ENCODE measurements at places on chromosomes 7 and 10.

DNA sequence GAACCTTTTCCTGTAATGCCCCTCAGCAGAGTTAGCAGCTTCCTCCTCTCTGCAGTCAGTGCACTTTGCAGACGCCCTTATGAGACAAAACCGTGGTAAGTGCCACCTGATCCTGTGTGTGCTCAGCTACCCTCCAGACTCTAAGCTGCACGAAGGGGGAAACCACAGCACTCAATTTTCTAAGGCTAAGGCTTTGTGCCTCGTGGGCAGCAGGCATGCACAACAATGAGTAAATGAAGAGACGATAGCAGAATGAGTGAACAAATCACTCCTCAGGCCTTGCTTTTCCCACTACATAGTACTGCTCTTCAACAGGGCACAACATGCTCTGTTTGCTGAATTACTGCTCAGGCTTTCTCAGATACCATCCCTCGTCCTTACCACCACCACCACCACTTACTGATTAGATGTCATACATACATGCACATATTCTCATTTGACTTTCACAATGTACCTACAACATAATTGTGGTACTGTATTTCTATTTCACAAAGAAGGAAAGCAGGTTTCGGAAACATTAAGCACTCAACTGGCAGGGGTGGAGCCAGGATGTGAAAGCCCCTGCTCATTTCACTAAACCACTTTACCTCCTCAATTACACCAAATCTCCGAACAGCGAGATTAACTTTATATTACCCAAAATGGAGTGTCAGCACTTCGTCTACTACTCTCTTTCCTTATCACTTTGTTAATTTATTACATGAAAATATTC lies 85.4 kb downstream of the ICA1 start:
- H3K27ac ChIP-seq: peak overlapping the region; percentile 97
- H3K36me3 ChIP-seq: peaks cover 19% of the 10 kb centered on the region
- peak overlapping the region; percentile 58 for H3K4me3 ChIP-seq
- peaks cover 51% of the 10 kb centered on the region for H3K4me1 ChIP-seq
- H3K27me3 ChIP-seq: no peaks in the 10 kb centered on the region

DNA sequence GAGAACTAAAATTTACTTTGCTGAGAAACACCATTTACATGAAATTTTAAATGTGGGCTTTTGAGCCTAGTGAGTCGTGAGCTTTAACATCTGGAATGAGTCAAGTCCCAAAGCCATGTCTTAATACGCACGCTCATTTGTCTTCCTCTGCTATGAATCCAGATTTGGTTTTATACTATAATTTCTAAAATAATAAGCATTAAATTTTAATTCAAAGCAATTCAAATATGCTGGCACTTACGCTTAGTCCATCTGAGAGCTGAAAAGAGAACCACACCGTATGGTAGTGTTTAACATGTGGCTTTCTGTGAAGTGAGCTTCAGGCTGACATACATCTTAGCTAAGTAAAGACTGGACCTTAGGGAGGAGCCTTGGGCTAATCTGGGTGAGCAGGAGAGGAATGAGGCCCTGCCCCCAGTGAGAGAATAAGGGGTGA lies 52.2 kb downstream of the CUBN start:
- H3K36me3 ChIP-seq: peaks cover 2% of the 10 kb centered on the region
- H3K27ac ChIP-seq: no peak overlapping the region
- no peaks in the 10 kb centered on the region for H3K27me3 ChIP-seq
- H3K4me1 ChIP-seq: peaks cover 3% of the 10 kb centered on the region
- no peak overlapping the region for H3K4me3 ChIP-seq
- no peak for DNase-seq

DNA sequence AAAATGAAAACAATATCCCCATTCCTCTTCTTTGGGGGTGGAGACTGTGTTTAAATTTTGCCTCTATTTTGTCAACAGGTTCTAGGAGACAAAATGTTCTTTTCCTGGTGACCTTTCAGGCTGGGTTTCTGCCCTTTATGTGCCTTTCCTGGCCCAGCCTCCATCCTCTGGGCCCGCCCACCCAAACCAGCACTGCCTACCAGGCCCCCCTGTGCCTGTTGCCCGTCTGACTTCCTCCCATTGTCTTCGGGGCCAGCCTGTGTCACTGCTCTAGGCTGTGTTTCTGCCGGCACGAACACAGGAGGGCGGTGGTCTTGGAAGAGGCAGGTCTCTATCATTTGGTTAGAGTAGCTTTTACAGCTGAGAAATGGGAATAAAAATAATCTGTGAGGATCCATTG lies 13.9 kb downstream of the TSPAN14 start:
- no peaks in the 10 kb centered on the region for H3K27me3 ChIP-seq
- peak overlapping the region; percentile 84 for H3K27ac ChIP-seq
- DNase-seq: peak; percentile 79
- H3K36me3 ChIP-seq: peaks cover 34% of the 10 kb centered on the region
- peaks cover 97% of the 10 kb centered on the region for H3K4me1 ChIP-seq

DNA sequence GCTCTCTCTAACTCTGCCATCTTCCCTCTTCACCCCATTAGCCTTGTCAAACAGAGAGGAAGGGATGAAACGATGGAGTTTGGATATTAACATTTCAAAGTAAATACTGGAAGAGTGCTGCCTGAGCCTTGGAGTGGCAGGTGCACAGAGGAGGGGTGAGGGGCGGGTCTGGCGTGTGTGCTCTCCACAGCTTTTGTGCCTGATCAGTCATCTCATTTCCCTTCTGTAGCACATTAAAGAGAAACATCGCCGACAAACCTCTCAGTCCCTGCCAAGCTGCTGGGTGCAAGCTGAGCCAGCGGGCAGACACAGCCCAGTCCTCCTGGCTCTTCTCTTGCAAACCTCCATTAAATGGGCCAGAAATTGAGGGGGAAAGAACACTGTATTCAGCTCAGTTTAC lies 76.2 kb downstream of the SLIT1 start:
- H3K36me3 ChIP-seq: no peaks in the 10 kb centered on the region
- peaks cover 24% of the 10 kb centered on the region for H3K27me3 ChIP-seq
- no peak overlapping the region for H3K27ac ChIP-seq
- no peak for DNase-seq

GRCh38 chr10:86344714-86345161 lies 21.9 kb downstream of the GRID1 start:
- H3K36me3 ChIP-seq: no peaks in the 10 kb centered on the region
- peaks cover 1% of the 10 kb centered on the region for H3K27me3 ChIP-seq
- DNase-seq: no peak
- no peak overlapping the region for H3K4me3 ChIP-seq

GRCh38 chr10:80136134-80136571 lies 3.6 kb downstream of the PLAC9 start:
- DNase-seq: no peak
- H3K27ac ChIP-seq: no peak overlapping the region
- no peaks in the 10 kb centered on the region for H3K36me3 ChIP-seq
- peaks cover 37% of the 10 kb centered on the region for H3K27me3 ChIP-seq

DNA sequence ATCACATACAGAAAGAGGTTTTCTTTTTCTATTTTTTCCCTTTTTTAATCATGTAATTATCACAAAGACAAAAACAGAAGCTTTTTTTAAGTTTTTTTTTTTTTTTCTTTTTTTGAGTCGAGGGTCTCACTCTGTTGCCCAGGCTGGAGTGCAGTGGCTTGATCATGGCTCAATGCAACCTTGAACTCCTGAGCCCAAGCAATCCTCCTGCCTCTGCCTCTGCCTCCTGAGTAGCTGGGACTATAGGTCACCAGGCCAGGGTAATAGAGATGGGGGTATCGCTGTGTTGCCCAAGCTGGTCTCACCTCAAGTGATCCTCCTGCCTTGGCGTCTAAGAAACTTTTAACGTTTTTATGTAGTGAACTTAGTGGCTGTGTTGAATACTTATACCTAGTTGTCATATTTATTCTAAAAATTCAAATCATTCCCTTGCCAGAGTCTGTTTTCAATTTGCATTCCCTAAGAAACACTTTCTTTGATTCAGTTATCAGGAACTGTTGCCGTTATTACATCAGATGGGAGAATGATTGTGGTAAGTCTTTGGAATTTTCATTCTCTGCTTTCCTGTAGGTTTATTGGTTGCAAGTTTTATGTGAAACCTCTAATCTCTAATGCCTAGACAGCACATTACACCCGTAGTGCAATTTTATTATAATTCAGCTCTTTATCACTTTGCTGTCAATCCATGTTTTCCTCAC lies 1.3 kb downstream of the LSM8 start:
- peaks cover 39% of the 10 kb centered on the region for H3K4me1 ChIP-seq
- peak overlapping the region; percentile 65 for H3K27ac ChIP-seq
- H3K36me3 ChIP-seq: peaks cover 35% of the 10 kb centered on the region
- no peaks in the 10 kb centered on the region for H3K27me3 ChIP-seq
- no peak for DNase-seq

DNA sequence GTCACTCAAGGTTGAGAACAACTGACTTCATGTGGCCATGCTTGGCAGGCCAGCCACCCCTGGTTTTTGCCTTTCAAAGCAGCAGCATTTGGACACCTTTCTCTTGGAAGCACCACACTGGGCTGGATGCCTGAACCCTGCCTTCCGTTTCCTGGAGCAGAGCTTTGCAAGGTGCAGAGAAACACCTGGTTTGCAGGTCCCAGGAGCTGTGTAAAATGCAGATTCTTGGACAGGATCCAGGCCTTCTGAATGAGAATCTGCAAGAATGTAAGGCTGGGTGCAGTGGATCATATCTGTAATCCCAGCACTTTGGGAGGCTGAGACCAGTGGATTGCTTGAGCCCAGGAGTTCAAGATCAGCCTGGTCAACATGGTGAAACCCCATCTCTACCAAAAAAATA lies 18.0 kb upstream of the DUSP5 start:
- H3K27ac ChIP-seq: no peak overlapping the region
- DNase-seq: no peak
- H3K4me3 ChIP-seq: no peak overlapping the region
- H3K4me1 ChIP-seq: peaks cover 6% of the 10 kb centered on the region
- H3K27me3 ChIP-seq: peaks cover 3% of the 10 kb centered on the region

DNA sequence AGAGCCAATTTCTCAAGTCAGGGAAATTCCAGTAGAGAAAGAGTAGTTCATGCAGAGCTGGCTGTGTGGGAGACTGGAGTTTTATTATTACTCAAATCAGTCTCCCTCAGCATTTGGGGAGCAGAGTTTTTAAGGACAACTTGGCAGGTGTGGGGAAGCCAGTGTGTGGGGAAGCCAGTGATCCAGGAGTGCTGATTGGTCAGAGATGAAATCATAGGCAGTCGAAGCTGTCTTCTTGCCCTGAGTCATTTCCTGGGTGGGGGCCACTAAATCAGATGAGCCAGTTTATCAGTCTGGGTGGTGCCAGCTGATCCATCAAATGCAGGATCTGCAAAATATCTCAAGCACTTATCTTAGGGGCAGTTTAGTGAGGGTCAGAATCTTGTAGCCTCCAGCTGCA lies 194.6 kb upstream of the NRG3 start:
- no peak overlapping the region for H3K27ac ChIP-seq
- H3K4me1 ChIP-seq: no peaks in the 10 kb centered on the region
- no peaks in the 10 kb centered on the region for H3K36me3 ChIP-seq
- H3K4me3 ChIP-seq: no peak overlapping the region

- no peak overlapping the region for H3K27ac ChIP-seq
- H3K27me3 ChIP-seq: no peaks in the 10 kb centered on the region
- no peak overlapping the region for H3K4me3 ChIP-seq
- H3K36me3 ChIP-seq: no peaks in the 10 kb centered on the region
- peaks cover 3% of the 10 kb centered on the region for H3K4me1 ChIP-seq
These were observed 25.3 kb upstream of the PWWP2B start for GRCh38 chr10:132371641-132372081.

DNA sequence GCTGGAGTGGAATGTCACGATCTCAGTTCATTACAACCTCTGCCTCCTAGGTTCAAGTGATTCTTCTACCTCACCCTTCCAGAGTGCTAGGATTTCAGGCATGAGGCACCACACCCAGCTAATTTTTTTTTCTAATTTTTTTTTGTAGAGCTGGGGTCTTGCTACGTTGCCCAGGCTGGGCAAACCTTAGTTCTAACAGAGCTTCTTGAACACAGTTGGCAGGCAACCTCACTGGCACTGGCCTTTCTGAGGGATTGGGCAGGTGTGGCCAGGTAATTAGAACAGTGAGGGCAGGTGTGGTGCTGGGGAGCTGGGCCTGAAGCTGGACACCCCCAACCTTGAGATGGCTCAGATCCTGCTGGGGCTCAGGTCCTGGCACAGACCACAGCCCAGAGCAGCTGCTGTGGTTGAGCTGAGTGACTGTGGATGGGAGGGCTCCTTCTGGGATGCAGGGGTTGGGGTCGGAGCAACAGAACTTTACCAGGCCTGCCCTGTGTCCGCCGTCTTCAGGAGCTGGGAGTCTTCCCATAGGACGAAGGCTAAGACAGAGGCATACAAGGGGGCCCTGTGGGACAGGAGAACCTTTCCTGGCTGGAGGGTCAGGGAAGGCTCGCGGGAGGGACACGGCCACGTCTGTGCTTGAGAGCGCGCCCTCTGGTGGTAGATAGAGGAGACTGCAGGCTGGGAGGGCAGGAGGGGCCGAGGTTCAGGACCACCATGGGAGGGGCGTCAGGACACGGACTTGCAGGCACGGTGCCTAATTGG lies 48.2 kb downstream of the COL26A1 start:
- no peak overlapping the region for H3K27ac ChIP-seq
- H3K36me3 ChIP-seq: peaks cover 3% of the 10 kb centered on the region
- no peak overlapping the region for H3K4me3 ChIP-seq
- DNase-seq: peak; percentile 47
- H3K27me3 ChIP-seq: peaks cover 6% of the 10 kb centered on the region
- H3K4me1 ChIP-seq: peaks cover 11% of the 10 kb centered on the region

All from activated CD8-positive, alpha-beta memory T cell treated with anti-CD3 and anti-CD28 coated beads, Interleukin-2, amount 10 ng/mL, durations not matched to agents 7 days and 5 days (primary cell).